ENCODE measurements at places on chromosomes 5 and 9. TPM values are rescaled to one million over a fixed set of nuclear protein-coding genes. Genes with fewer than 3 reads are reported as not detected.

ABHD17B gene
- polyA plus RNA-seq, result 5.2 TPM

ADGRV1 gene
- 15.5 TPM for polyA plus RNA-seq

MEGF10 gene
- not detected for polyA plus RNA-seq

DNA sequence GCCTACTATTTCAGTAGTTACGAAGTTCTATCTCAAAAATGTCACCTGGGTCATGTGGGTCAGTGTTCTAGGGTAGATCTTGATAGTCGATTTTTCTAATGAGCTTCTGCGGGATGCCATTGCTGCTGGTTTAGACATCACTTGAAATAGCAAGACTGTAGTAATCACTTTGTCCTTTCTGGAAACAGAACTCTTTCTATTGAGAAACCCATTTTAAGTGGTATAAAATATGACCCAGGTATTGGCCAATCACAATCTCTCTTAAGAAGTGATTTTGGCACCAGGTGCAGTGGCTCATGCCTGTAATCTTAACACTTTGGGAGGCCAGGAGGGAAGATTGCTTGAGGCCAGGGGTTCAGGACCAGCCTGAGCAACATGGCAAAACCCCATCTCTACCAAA is 17.6 kb downstream of the ARRDC3 start:
- DNase-seq, result no peak

GRCh38 chr5:40381676-40382363 is 297.9 kb upstream of the PTGER4 start:
- DNase-seq, result no peak

DNA sequence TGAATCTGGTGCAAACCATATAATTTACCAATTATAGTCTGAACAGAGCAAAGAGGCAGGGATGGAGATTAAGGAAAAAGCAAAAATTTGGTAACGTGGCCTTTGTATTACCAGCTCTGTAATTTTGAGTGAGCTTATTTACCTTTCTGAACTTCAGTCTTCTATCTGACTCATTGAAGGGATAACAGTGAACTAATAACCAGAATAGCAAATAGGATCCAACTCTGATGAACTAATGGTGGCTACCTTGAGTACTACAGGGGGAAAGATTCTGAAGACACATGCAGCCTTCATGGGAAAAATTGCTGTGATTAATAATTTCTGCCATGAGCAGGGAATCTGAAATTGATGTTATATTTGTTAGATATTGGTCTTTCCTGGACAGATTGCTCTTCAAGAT is 23.0 kb upstream of the LARP1 start:
- no peak for DNase-seq

- DNase-seq, result no peak
These were observed 63.3 kb downstream of the CARTPT start for GRCh38 chr5:71782393-71782770.

All from liver (tissue), 10 donors.